Right ventricle myocardium superior (tissue), 1 donor: ENCODE measurements at places on chromosomes 5 and 9. TPM values are rescaled to one million over a fixed set of nuclear protein-coding genes. Genes with fewer than 3 reads are reported as not detected.

- DNase-seq: no peak
Measured at GRCh38 chr5:61701877-61702602, 370.0 kb downstream of the ZSWIM6 start.

- DNase-seq: no peak
Measured at GRCh38 chr5:135110785-135111596, 77.0 kb upstream of the PITX1 start.

- DNase-seq: no peak
Measured at GRCh38 chr9:110283751-110284150, 27.4 kb upstream of the TXN start.

GRCh38 chr5:37495668-37496347 lies 116.7 kb downstream of the WDR70 start:
- no peak for DNase-seq

GRCh38 chr5:7015586-7016256 lies 302.5 kb downstream of the TENT4A start:
- no peak for DNase-seq

Gene CRAT
- total RNA-seq: 85.4 TPM

Gene PIP5K1B
- 62.8 TPM for total RNA-seq

Gene SLC30A5
- 28.9 TPM for total RNA-seq

Gene PCDHB14
- 3.3 TPM for total RNA-seq

Gene ACOT12
- total RNA-seq: not detected

Gene THG1L
- total RNA-seq: 4.1 TPM

Gene PLPPR1
- total RNA-seq: not detected

Gene HARS2
- total RNA-seq: 25.2 TPM

Gene IRX4
- total RNA-seq: 15.8 TPM
